ENCODE measurements at places on chromosomes 11 and 22.

GRCh38 chr22:43511276-43511910 lies 99.6 kb downstream of the MPPED1 start:
- DNase-seq, result no peak

GRCh38 chr11:130323452-130324450 lies 9.0 kb upstream of the ZBTB44 start:
- no peak for DNase-seq

DNA sequence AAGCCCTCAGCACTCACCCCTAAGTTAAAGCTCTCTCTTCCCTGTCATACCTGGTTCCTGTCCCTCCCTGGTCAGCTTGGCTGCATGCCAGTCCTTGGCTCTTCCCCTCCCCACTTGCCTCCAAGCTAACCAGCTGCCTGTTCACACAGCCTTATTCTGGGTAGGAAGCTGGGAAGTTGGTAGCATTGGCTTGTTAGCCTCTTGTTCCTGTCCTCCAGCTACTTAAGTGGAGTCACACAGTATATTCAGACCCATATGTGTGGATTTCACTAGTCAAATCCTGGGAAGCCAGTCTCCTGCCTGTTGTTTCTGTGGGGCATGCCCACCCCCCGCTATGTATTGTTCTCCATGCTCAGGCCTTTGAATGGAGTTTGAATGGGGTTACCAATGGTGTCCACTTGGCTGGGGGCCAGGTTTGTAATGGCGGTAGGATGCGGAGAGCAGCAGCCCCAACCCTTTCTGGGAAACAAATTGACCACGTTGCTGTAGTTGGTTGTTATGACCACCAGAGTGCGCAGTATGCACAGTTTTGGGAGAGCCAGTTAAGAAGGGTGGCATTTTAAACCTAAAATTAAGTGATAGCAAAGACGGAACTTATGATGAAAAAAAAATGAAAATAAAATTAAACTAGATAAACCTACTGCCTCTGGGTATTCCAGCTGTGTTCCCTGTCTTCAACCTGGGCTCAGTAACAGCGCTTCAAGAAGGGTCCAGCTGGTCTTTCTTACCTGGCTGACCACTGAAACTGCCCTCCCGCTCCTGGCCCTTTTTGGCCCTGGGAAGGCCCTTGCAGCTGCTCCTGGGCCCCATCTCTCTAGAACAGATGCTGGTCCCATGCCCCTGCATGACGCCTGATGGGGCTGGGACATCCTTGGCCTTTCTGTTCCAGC lies 10.7 kb upstream of the RPS3 start:
- DNase-seq, result peak; percentile 32

DNA sequence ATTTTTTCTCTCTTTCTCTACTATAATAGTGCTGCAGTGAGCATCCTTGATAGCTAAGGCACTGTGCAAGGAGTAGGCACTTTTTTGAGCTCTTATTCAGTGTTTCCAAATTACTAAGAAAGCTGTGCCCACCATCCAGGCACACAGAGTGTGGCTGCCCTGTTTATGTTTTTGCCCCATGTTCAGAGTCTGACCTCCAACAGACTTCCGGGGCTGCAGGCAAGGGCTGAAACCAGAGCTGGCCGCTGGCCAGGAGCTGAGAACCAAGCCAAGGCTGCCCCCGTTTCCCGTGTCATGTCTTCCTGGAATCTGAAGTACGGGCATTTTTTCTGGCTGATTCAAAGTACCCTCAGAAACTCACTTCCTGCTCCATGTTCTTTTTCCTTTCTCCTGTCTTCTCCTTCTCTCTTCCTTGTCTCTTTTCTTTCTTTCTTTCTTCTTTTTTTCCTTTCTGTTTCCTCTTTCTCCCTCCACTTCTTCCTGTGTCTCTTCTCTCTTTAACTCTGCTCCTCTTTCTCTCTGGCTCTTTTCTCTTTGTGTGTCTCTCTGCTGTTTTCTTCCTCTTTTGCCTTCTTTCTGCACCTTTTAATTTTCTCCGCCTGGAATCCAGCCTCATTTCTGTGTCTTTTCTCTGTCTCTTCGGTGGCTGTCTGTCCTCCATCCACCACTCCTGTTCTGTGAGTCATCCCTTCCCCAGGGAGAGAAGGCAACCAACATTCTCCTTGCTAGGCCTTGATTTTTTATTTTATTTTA lies 17.0 kb upstream of the KCTD14 start:
- DNase-seq, result peak; percentile 24

DNA sequence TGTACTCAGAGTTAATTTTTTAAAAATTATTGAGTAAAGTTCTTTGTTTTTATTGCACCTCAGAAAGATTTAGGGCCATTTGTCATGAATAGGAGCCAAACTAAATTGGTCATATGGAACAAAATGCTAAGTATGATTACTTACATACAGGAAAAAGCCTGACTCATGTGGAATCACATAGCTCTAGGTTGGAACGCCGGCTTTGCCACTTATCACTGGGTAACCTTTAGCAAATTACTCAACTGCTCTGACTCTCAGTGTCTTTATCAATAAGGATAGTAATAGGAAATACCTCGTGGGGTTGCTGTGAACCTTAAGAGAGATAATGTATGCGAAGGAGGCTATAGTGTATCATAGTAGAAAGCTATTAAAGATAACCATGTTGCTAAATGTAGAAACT lies 638.5 kb downstream of the NELL1 start:
- DNase-seq, result no peak

DNA sequence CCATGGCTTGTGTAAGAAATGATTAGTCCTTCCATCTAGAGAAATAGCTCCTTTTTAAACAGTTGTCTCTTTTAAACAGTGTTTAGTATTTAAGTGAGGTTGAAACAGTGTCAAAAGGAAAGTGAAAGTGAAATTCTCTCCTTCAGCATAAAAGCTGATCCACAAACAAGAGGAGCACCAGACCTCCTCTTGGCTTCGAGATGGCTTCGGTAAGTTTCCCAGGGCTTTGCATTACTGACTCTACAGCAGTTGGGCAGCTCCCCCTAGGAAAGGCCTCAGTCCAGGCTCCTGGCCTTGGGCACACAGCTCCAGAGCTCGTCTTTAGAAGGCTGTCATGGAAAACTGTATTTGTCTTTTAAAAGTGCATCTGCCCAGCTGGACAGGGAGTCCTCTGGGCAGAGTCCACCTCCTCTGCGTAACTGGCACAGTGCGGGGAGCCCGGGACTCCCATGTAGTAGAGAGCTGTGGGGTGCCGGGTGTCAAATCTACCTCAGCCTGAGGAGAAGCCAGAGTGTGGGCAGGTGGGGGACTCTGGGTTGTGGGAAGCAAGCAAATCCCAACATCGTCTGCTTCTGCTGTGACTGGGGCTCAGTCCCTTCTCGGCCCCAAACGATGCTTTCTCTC lies at the start of gene PLAAT4:
TSS of gene PLAAT4 (plus strand) at position 140 of the 624 bp plus-strand sequence. CDS start at position 201, 61 bp downstream.
- peak; percentile 64 for DNase-seq

GRCh38 chr22:22909605-22910271 lies 22.1 kb downstream of the IGLL5 start:
- DNase-seq, result no peak

- no peak for DNase-seq
Observed at GRCh38 chr11:116513894-116514293, 258.9 kb downstream of the BUD13 start.

DNA sequence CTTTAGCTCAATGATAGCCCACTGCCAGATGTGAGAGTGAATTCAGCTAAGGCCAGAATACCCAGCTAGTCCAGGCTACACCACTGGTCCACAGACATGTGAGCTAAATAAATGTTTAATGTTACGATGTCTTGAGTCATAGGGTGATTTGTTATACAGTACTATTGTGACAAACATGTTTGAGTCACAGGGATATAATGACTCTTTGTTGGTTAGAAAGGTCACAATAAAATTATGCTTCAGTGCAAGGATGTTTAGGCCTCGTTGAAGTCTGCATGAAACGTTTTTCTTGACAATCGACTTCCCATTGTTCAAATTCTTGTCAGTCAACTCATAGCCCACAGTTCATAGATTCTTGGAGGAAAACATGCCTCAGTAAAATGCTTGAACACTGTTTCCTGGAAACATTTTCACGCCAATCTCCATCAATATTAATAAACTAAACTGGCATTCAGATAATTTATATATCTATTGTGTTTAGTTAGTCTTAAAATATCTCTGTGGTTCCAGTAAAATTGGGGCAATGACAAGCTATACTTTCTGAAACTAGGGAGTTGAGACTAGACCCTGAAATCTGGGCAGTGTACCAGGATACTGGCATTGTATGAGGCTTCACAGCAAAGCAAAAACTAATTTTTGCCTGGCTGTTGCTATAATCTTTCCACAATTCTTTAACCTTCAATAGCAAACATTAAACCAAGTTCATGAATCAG lies 650.8 kb upstream of the KIRREL3 start:
- no peak for DNase-seq

DNA sequence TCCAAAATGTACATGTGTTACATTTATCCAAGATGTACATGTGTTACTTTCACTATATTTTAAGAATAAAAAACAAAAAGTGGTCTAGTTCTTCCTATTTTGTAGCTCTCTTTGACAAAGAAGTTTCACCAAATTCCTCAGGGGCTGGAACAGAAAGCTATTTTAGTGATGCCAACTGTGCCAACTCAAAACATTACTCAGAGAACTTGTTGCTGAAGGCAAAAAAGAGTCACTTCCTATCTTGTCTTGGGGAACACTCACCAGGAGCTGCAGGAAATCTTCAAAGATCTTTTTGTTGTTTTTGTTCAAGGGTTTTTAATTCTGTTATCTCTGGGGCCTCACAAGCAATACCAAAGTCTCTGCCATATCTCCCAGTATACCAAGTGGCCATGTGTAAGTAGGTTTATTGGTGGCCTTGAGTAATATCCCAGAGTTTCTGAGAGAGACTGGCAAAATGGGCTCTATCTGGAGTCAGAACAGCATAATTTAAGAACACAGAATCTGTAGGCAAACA lies 13.6 kb upstream of the EED start:
- no peak for DNase-seq

- no peak for DNase-seq
Observed at GRCh38 chr11:64241491-64242374, 838 bp downstream of the FKBP2 start.

- no peak for DNase-seq
Observed at GRCh38 chr11:61019832-61020405, 48.4 kb downstream of the CD6 start.

GRCh38 chr11:69337211-69337721 lies 43.3 kb downstream of the MYEOV start:
- DNase-seq, result no peak

GRCh38 chr11:66844496-66845142 lies 1.4 kb downstream of the RCE1 start:
- DNase-seq, result no peak

- no peak for DNase-seq
Observed at GRCh38 chr22:46102752-46103151, 47.6 kb upstream of the PPARA start.

GRCh38 chr11:124402326-124402922 lies 3.6 kb upstream of the OR8B3 start:
- DNase-seq, result peak; percentile 48

- DNase-seq, result peak; percentile 11
Observed at GRCh38 chr11:128450882-128451651, 136.3 kb downstream of the ETS1 start.

DNA sequence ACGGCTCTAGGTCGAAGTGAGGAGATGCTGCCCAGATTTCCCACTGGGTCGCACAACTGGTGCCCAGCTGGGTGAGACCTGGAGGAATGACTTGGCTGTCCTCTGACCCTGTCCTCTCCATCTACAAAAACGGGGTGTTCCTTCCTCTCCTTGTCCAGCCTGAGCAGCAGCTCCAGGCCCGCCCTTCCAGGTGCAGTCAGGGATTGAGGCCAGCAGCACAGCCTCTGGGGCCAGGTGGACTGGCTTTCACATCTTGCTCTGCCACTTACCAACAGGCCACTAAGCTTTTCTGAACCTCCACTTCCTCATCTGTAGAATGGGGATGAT lies 91.7 kb upstream of the LMO1 start:
- DNase-seq, result no peak

- DNase-seq, result no peak
Observed at GRCh38 chr11:118008271-118008911, 22.2 kb downstream of the IL10RA start.

GRCh38 chr11:96211436-96211835 lies 131.6 kb downstream of the MAML2 start:
- no peak for DNase-seq

GRCh38 chr11:65036931-65037330 lies 4.1 kb upstream of the SAC3D1 start:
- no peak for DNase-seq

DNA sequence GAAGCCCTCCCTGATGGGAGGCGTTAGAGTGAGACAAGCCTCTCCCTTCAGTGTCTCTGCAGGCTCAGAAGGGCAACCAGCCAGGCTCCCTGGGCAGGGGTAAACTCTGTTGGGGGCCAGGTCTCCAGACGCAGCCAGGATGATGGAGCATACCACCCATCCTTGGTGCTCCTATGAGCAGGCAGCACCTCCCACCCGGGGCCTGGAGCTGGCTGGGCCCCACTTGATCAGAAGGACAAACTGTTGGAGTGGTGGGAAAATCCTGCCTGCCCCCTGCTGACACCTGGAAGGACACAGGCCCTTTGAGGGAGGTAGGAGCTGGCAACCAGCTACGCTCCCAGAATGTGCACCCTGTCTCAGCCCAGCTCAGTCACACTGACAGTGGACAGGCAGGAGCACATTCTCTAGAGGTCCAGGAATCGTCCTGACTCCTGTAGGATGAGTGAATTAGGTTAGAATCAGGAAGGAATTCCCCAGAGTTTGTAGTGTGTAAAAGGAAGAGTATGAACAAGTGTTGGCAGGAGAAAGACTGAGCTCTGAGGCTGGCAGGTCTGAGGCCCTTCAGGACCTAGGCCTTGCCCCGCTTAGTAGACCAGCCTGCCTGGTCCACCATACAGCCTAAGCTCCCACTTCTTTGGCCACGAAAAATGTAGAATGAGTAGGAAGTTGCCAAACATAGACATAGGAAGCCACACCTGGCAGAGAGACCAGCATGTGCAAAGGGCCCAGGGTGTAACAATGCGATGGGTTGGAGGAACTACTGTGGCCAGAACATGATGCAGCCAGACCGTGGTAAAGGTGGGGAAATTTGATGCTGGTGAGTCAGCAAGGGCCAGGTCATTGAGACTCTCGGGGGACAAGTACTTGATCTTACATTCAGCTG lies 19.1 kb downstream of the ARHGEF17 start:
- DNase-seq, result no peak

- DNase-seq, result no peak
Observed at GRCh38 chr22:28952857-28953256, 69.5 kb downstream of the ZNRF3 start.

GRCh38 chr22:50363166-50363802 lies 20.2 kb downstream of the PPP6R2 start:
- no peak for DNase-seq

GRCh38 chr22:50490531-50491308 lies 4.1 kb downstream of the MIOX start:
- no peak for DNase-seq

GRCh38 chr11:61054927-61055562 lies 47.2 kb upstream of the CD5 start:
- no peak for DNase-seq

- DNase-seq, result no peak
Observed at GRCh38 chr11:132405728-132406127, 1035.3 kb downstream of the NTM start.

All from hypothalamus (tissue), 51 donors.